Bronchial smooth muscle cell (primary cell): ENCODE measurements at places on chromosomes 11 and 22. TPM values are rescaled to one million over a fixed set of nuclear protein-coding genes. Genes with fewer than 3 reads are reported as not detected.

KCNK4 gene
- 0.09 TPM in 1 of 2 replicates, not detected in the other for total RNA-seq

OVCH2 gene
- total RNA-seq: not detected in 2 replicates

CYTH4 gene
- 0.26 and 0.32 TPM in 2 replicates for total RNA-seq

FAM118B gene
- total RNA-seq: 15.1 and 15.6 TPM in 2 replicates

GSTT2 gene
- total RNA-seq: 0.34 TPM in 1 of 2 replicates, not detected in the other

DDI1 gene
- total RNA-seq: not detected in 2 replicates

PANX3 gene
- not detected in 2 replicates for total RNA-seq

UBASH3B gene
- total RNA-seq: 3.5 and 5.8 TPM in 2 replicates

CHADL gene
- 1.5 and 2.0 TPM in 2 replicates for total RNA-seq

UBQLNL gene
- 0.16 and 0.17 TPM in 2 replicates for total RNA-seq

SOX10 gene
- not detected in 2 replicates for total RNA-seq

UBE2L6 gene
- 63.2 and 73.2 TPM in 2 replicates for total RNA-seq

ST14 gene
- under 0.01 and 0.09 TPM in 2 replicates for total RNA-seq

DPAGT1 gene
- 7.6 and 8.9 TPM in 2 replicates for total RNA-seq

P2RX6 gene
- total RNA-seq: 2.6 and 6.9 TPM in 2 replicates

RASD2 gene
- total RNA-seq: 0.95 TPM in 1 of 2 replicates, not detected in the other

ACER3 gene
- 3.9 and 8.3 TPM in 2 replicates for total RNA-seq

TBX1 gene
- total RNA-seq: 0.32 TPM in 1 of 2 replicates, not detected in the other

SCGB2A2 gene
- not detected in 2 replicates for total RNA-seq

C22orf31 gene
- total RNA-seq: not detected in 2 replicates

ZNF143 gene
- total RNA-seq: 26.2 and 36.0 TPM in 2 replicates

PATE4 gene
- total RNA-seq: not detected in 2 replicates

EFCAB6 gene
- 1.3 and 2.7 TPM in 2 replicates for total RNA-seq

PTPN5 gene
- not detected in 2 replicates for total RNA-seq

MYO7A gene
- total RNA-seq: under 0.01 and 0.09 TPM in 2 replicates

CHRM1 gene
- 0.09 TPM in 1 of 2 replicates, not detected in the other for total RNA-seq

KRTAP5-9 gene
- total RNA-seq: not detected in 2 replicates

POU2AF2 gene
- not detected in 2 replicates for total RNA-seq

CEND1 gene
- total RNA-seq: 0.69 and 2.0 TPM in 2 replicates

SPON1 gene
- total RNA-seq: under 0.01 TPM in 2 replicates

MUC6 gene
- total RNA-seq: not detected in 2 replicates

B3GAT3 gene
- total RNA-seq: 16.7 and 22.1 TPM in 2 replicates

SCGB1D2 gene
- total RNA-seq: not detected in 2 replicates

SERGEF gene
- total RNA-seq: 31.5 and 39.8 TPM in 2 replicates

TIMP3 gene
- 220 and 367 TPM in 2 replicates for total RNA-seq

OR6A2 gene
- total RNA-seq: 0.09 and 0.16 TPM in 2 replicates

MISFA gene
- 0.95 and 1.0 TPM in 2 replicates for total RNA-seq

NPTXR gene
- total RNA-seq: 0.26 and 1.1 TPM in 2 replicates

TPBGL gene
- total RNA-seq: not detected in 2 replicates

RAG1 gene
- 0.43 and 0.63 TPM in 2 replicates for total RNA-seq
